Osteoblast (primary cell): ENCODE measurements at places on chromosomes 5 and 9. TPM values are rescaled to one million over a fixed set of nuclear protein-coding genes. Genes with fewer than 3 reads are reported as not detected.

Gene ABO
- not detected in 2 replicates for total RNA-seq

Gene RAPGEF1
- total RNA-seq, result 34.7 and 42.1 TPM in 2 replicates

Gene UGCG
- total RNA-seq, result 118 and 121 TPM in 2 replicates

Gene SPATA31A7
- not detected in 2 replicates for total RNA-seq

Gene LRRC70
- total RNA-seq, result 1.4 and 1.8 TPM in 2 replicates

Gene TUT7
- total RNA-seq, result 39.8 and 46.9 TPM in 2 replicates

Gene GRIN3A
- not detected in 2 replicates for total RNA-seq

Gene HSPB3
- total RNA-seq, result not detected in 2 replicates

Gene CARTPT
- not detected in 2 replicates for total RNA-seq

Gene AGXT2
- total RNA-seq, result not detected in 2 replicates

Gene LECT2
- total RNA-seq, result not detected in 2 replicates

Gene TNFSF15
- under 0.01 and 0.29 TPM in 2 replicates for total RNA-seq

Gene ENC1
- 86.0 and 109 TPM in 2 replicates for total RNA-seq

Gene DOCK2
- 2.7 and 6.2 TPM in 2 replicates for total RNA-seq

Gene SETD9
- 11.2 and 13.6 TPM in 2 replicates for total RNA-seq

Gene PCDHB7
- 2.2 and 2.4 TPM in 2 replicates for total RNA-seq

Gene RASGRF2
- under 0.01 and 0.29 TPM in 2 replicates for total RNA-seq

Gene ANKRD18A
- total RNA-seq, result under 0.01 TPM in 1 of 2 replicates, not detected in the other

Gene SCGB3A2
- total RNA-seq, result not detected in 2 replicates

Gene TERT
- not detected in 2 replicates for total RNA-seq

Gene SLC24A2
- total RNA-seq, result under 0.01 TPM in 1 of 2 replicates, not detected in the other

Gene PCDHB3
- total RNA-seq, result 0.36 and 0.88 TPM in 2 replicates

Gene TRIM7
- 0.29 and 0.72 TPM in 2 replicates for total RNA-seq

Gene CHSY3
- total RNA-seq, result 12.3 and 12.4 TPM in 2 replicates

Gene LHX2
- not detected in 2 replicates for total RNA-seq

Gene PCDHGA6
- total RNA-seq, result 5.0 and 5.1 TPM in 2 replicates

Gene FAM153A
- not detected in 2 replicates for total RNA-seq

Gene PCDHGA4
- 6.8 and 6.9 TPM in 2 replicates for total RNA-seq

Gene DPYSL3
- 80.4 and 119 TPM in 2 replicates for total RNA-seq

Gene GTF2H2
- total RNA-seq, result 43.0 and 47.8 TPM in 2 replicates

Gene TTC1
- 43.9 and 49.9 TPM in 2 replicates for total RNA-seq

Gene CFAP157
- total RNA-seq, result not detected in 2 replicates

Gene CANX
- 689 and 698 TPM in 2 replicates for total RNA-seq

Gene PROB1
- total RNA-seq, result 1.1 and 1.2 TPM in 2 replicates

Gene PARP8
- 22.1 and 30.8 TPM in 2 replicates for total RNA-seq

Gene OLFML2A
- 27.1 and 29.7 TPM in 2 replicates for total RNA-seq

Gene FAT2
- total RNA-seq, result 0.36 and 0.59 TPM in 2 replicates

Gene PLPPR1
- total RNA-seq, result not detected in 2 replicates

Gene NR5A1
- not detected in 2 replicates for total RNA-seq

Gene IFNE
- 2.9 and 3.6 TPM in 2 replicates for total RNA-seq

Gene SLC6A19
- not detected in 2 replicates for total RNA-seq

Gene GFI1B
- total RNA-seq, result under 0.01 TPM in 1 of 2 replicates, not detected in the other

Gene TRAPPC13
- total RNA-seq, result 24.2 and 26.1 TPM in 2 replicates

Gene TRIM36
- total RNA-seq, result under 0.01 and 0.36 TPM in 2 replicates

Gene ELAVL2
- total RNA-seq, result under 0.01 and 0.36 TPM in 2 replicates

Gene ATP10B
- not detected in 2 replicates for total RNA-seq
